Mesothelial cell of epicardium (in vitro differentiated cells): ENCODE measurements at places on chromosomes 16 and 17. TPM values are rescaled to one million over a fixed set of nuclear protein-coding genes. Genes with fewer than 3 reads are reported as not detected.

Gene CRYBA1
- total RNA-seq, result not detected in 3 replicates

Gene SDF2
- total RNA-seq, result 51.0 to 57.9 TPM (median 56.6 TPM) in 3 replicates

Gene OR3A3
- not detected in 3 replicates for total RNA-seq

Gene DOC2B
- 55.3 to 60.2 TPM (median 59.6 TPM) in 3 replicates for total RNA-seq

Gene MYH2
- not detected in 3 replicates for total RNA-seq

Gene EVI2A
- not detected in 3 replicates for total RNA-seq

Gene NGFR
- total RNA-seq, result 14.7 to 16.1 TPM (median 14.9 TPM) in 3 replicates

Gene CNEP1R1
- 21.4 to 24.3 TPM (median 22.3 TPM) in 3 replicates for total RNA-seq

Gene DYNLL2
- 43.3 to 44.3 TPM (median 43.5 TPM) in 3 replicates for total RNA-seq
